Stimulated activated CD4-positive, alpha-beta T cell treated with anti-CD3 and anti-CD28 coated beads, Interleukin-1b, Interleukin-23, amount 100 ng/mL, for 1 hour (primary cell): ENCODE measurements at places on chromosomes 5 and 9.

- no peak for DNase-seq
Observed at GRCh38 chr9:33315371-33315770, 25.1 kb downstream of the NFX1 start.

GRCh38 chr5:119360905-119361593, 5.2 kb downstream of the TNFAIP8 start:
- DNase-seq = no peak

- DNase-seq = no peak
Observed at GRCh38 chr5:177260961-177261360, 42.6 kb downstream of the RAB24 start.

DNA sequence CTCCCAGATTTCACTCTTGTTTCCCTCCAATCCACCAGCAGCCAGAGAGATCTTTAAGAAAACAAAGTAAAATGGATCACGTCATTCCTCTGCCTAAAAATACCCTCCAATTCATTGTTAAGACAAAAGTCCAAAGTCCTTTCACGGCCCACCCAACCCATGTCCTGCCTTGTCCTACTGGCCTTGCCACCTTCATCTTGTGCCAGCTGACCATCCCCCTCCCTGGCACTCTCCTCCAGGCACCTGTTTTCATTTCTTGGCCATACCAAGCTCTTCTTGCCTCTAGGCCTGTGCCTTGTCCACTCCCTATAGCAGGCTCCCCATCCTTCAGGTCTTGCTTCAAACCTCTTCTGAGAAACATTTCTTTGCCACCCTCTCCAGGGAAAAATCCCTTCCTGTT, 307.6 kb downstream of the MSX2 start:
- no peak for DNase-seq

- DNase-seq = no peak
Observed at GRCh38 chr9:14246951-14247350, 67.0 kb downstream of the NFIB start.

DNA sequence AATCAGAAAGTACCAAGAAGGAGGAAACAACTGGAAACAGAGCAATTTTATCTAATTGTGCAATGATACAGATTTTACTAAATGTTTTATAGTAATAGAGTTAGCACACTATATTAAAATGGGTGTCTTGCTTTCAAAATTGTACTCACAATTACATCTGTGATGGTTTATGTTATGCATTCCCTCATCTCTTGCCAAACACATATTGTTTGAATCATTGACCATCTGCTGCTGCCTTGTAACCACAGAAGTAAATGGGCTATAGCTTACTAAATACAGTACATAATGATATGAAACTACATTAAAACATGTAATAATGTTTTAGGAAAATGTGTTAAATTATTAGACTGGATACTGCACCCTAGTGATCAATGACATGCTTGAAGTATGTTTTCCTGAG, 158.1 kb downstream of the SLC25A46 start:
- no peak for DNase-seq
